ENCODE measurements at places on chromosomes 3 and 15. TPM values are rescaled to one million over a fixed set of nuclear protein-coding genes. Genes with fewer than 3 reads are reported as not detected.

DNA sequence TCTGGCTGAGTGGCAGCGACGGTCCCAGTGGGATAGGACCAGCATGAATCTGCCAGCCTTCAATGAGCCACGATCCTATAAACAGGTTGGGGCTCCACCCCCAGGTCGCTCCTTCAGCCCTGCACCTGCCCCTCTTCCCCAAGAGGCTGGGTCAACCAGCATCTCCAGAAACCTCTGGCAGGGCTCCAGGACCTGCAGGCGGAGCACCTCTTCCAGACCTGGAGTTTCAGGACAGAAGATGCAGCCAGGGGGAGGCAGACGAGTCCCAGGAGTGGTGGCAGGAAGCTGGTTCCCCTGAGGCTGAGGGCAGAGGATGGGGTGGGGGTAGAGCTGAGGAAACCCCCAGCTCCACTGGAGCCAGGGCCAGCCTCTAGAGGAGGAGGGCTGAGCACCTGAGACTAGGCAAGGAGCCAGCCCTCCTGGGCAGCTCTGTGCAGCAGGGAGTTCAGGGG, at the start of gene PLA2G4D:
Gene PLA2G4D (minus strand): TSS at position 51 of the 452 bp plus-strand sequence. CDS start 103 bp downstream, outside the sequence.
- no peak for DNase-seq

- DNase-seq, result no peak
Observed at GRCh38 chr3:138005627-138006026, 4.3 kb upstream of the CLDN18 start.

DNA sequence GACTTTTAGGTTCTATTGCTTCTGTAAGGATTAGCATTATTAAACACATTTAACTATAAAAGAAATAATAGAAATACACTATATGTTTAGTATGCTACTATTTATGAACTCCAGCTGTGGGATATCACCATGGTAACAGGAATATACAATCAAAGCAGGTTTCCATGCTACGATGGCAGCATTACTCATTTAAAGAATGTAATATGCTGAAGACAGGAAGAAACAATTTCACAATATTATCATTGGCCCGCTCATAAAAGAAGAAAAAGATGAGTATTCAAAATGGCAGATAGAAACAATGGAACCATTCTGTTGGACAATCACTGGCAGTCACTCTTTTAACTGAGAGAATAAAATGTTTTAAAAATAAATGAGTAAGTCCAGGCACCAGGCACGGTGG, 153.4 kb downstream of the CBLB start:
- no peak for DNase-seq

DNA sequence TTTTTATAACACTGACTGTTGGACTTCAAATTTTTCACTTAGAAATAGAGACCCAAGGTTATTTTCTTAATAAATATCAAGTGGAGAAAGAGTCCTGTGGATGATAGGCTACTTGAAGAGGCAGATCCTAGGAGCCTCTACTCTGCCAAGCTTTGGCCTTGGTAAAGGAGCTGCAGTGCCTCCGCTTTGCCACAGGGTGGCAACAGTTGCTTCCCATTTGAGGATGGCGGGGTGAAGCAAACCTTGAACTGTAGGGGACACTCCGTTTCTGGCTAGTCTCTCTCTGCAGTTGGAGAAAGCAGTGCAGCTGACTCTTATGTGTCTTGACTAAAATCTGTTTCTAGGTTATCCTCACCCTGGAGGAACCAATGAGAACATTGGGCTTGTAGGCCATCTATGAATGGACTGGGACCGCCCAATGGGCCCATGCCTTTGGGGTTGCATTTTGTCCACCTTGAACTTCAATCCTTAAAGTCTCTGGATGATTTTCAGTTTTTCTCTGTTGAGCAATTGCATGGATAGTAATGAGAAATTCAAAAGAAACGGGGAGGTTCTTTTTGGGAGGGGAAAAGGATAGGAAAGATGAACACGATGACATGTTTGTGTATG, 9.8 kb downstream of the SCG5 start:
- no peak for DNase-seq

GRCh38 chr3:194262176-194262924, 88.8 kb downstream of the CPN2 start:
- DNase-seq, result no peak

- DNase-seq, result no peak
Observed at GRCh38 chr3:130715616-130716015, 31.0 kb downstream of the PIK3R4 start.

Gene IL20RB
- polyA plus RNA-seq, result 0.97 TPM

Gene KNL1
- 9.0 TPM for polyA plus RNA-seq

Gene LYZL4
- not detected for polyA plus RNA-seq

Gene STRA6
- polyA plus RNA-seq, result 0.68 TPM
